NCI-H187 (cell line): ENCODE measurements at places on chromosomes 12 and 14.

- no peak for DNase-seq
These were observed 19.5 kb downstream of the NUAK1 start for GRCh38 chr12:106119301-106119700.

DNA sequence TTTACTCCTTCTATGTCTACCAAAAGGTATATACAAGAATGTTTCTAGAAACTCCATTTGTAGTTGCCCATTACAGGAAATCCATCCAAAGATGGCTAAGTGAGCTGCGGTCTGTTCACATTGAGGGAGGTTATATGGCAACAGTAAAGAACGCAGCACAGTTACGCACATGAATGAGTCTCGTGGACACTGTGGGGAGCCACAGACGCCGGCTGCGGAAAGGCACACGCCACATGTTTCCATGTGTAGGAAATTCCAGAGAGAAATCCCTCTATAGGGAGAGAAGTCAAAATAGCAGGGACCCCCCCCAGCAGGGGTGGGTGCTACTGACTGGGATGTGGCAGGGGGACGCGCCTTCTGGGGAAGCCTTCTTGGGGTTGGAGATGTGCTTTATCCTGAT, 139.0 kb upstream of the NCOR2 start:
- no peak for DNase-seq

DNA sequence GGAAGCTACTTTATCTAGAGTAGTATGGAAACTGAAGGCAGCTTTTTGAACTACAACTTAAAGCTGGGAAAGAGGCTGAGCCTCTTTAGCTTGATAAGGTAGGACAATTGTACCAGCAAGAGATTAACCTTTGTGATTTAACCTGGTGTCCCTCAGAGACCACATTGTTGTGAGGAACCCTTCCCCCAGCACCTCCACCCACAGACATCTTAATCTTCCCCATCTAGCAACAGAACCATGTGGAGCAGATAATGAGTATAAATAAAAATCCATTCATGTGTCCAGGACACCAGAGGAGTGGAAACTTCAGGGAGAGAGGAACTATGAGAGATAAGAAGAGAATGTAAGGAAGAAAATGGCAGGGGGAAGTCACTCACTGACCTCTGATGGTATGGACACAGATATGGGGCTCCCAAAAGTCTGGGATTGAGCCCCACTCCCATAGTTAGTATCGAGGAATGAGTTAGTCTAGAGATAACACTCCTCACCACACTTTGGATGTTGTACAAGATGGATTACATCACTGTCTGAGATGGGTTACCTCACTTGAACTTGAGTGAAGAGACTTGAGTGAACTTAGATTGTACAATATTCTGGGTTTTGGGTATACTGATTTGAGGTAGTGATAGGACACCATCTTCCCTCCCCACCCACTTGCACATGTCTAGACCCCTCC, 33.9 kb upstream of the SLC38A2 start:
- no peak for DNase-seq

GRCh38 chr14:91420686-91421085, 3.1 kb upstream of the CCDC88C start:
- no peak for DNase-seq

DNA sequence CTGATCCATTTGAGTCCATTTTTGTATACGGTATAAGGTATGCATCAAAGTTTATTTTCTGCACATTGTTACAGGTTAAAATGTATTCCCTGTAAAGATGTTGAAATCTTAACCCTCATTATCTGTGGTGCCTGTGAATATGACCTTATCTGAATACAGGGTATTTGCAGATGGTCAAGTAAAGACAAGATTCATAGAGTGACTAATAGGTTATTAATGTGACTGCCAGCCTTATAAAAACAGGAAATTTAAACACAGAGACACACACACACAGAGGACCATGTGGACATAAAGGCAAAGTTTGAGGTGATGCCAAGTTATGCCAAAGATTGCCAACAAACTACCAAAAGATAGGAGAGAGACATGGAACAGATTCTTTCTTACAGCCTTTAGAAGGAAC, 347.2 kb upstream of the DCN start:
- no peak for DNase-seq

- no peak for DNase-seq
These were observed 520.3 kb downstream of the DIO2 start for GRCh38 chr14:79690960-79691359.

DNA sequence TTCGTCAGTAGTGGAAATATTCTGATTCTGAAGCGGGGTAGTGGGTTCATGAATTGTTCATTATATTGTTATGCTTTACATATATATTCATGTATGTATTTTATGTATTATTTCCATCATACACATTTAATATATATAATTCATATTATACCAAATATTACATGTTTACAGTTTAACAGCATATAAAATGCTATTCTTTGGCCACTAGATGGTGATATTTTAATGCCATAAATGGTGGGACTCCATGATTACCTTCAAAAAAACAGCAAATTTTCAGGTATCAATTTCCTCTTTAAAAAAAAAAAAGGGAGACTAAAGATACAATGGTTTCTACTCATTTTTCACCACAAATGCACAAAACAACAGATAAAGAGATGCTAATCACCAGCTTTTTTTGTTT, 41.0 kb downstream of the BDKRB1 start:
- DNase-seq: no peak

DNA sequence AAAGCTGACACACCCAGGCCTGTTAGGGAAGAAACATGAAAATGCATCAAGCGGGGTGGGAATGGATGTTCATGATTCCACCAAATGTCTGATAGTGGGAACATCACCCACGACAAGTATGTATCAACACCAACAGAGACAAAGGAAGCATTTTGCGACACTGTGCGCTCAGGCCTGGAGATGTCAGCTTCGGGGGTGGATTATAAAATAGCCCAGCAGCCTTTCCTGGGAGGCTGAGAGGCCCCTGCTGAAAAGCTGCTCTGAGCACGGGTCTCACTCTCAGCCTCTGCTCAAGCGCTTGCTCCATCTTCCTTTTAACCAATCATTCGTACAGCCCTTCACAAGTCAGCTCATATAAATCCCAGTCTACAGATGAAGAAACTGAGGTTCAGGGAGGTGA, 213.5 kb downstream of the BCL11B start:
- DNase-seq: no peak

DNA sequence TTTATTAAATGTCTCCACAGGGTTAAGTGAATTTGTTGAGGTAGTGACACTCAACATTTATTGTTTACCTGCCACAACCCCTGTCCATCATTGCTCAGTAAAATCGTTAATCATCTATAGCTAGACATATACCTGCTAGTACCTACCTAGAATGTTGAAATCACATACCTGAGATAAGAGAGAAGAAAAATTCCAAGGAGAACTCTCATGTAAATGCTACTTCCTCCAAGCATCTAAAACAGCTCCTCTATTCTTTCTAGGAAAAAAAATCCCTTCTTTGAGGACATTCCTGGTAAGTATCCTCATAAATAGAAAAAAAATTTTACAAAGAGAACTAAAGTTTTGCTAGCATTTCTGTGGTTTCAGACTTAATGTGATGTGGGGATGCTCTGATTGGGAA, 325.1 kb downstream of the DAD1 start:
- no peak for DNase-seq

- peak; percentile 17 for DNase-seq
These were observed 4.8 kb upstream of the AMN start for GRCh38 chr14:102917469-102918211.

GRCh38 chr12:172732-173161, 41.2 kb downstream of the SLC6A12 start:
- DNase-seq: no peak

DNA sequence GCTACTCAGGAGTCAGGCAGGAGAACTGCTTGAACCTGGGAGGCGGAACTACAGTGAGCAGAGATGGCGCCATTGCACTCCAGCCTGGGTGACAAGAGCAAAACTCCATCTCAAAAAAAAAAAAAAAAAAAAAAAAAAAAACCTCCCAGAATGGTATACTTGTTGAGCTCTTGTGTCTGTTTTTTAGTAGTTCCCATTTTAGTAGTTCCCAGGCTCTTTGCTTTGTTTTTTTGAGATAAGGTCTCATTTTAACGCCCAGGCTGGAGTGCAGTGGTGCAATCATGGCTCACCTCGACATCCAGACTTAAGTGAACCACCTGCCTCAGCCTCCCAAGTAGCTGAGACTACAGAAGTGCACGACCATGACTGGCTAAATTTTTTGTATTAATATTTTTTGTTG, 13.4 kb downstream of the ATXN2 start:
- DNase-seq: no peak

GRCh38 chr12:110079477-110080400, 31.4 kb upstream of the C12orf76 start:
- DNase-seq: no peak

DNA sequence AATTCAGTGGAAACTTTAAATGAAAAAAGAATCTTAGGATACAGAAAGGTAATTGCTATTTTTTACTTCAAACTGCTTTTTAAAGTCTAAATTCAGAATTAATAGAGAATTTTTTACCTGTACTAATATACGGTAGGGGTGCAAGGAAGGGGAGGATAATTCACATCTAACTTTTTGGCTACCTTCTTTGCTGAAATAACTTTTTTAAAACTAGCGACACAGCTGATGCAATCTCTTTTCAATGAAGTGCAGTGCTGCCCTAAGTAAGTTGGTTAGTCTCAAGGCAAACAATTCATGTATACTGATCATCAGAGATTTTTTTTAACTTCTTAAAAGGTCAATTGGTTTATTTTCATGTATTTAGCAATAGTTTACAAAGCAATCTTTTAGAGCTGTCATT, 119.8 kb downstream of the NEDD1 start:
- no peak for DNase-seq

DNA sequence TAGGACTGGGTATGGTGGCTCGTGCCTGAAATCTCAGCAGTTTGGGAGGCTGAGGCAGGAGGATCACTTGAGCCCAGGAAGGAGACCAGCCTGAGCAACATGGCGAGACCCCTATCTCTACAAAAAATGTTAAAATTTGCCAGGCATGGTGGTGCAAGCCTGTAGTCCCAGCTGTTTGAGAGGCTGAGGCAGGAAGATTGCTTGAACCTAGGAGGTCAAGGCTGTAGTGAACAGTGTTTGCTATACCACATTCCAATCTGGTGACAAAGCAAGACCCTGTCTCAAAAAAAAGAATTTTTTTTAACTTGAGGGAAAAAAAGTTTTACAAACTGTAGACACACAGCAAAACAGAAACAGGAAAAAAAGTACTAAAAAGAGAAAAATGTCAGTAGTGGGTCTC, 2.3 kb upstream of the MAP3K9 start:
- no peak for DNase-seq

DNA sequence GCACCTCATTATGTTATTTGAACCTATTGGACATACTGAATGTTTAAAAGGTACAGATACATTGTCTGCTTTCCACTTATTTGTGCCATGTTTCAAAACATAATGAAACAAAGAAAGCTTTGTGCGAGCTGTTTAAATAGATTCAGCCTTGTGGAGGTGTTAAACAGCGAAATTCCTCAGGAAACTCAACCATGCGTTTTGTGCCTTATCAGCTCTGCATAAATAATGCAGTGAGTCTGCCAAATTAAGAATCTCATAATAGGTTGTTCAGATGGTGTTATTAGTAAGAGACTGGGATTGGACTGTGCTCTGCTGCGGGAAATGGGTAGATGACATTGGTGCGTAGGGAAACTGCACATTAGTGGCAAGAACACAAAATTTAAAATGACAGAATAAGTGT, 163.7 kb upstream of the CLEC14A start:
- DNase-seq: no peak

GRCh38 chr12:52217223-52217622, 15.8 kb upstream of the KRT7 start:
- no peak for DNase-seq
